ENCODE measurements at places on chromosomes 5 and 9.

- DNase-seq: no peak
These were observed 102.5 kb upstream of the SH3GL2 start for GRCh38 chr9:17476401-17476800.

GRCh38 chr9:107554636-107555035, 65.1 kb upstream of the KLF4 start:
- no peak for DNase-seq

GRCh38 chr5:110916381-110917049, 155.0 kb upstream of the TSLP start:
- no peak for DNase-seq

DNA sequence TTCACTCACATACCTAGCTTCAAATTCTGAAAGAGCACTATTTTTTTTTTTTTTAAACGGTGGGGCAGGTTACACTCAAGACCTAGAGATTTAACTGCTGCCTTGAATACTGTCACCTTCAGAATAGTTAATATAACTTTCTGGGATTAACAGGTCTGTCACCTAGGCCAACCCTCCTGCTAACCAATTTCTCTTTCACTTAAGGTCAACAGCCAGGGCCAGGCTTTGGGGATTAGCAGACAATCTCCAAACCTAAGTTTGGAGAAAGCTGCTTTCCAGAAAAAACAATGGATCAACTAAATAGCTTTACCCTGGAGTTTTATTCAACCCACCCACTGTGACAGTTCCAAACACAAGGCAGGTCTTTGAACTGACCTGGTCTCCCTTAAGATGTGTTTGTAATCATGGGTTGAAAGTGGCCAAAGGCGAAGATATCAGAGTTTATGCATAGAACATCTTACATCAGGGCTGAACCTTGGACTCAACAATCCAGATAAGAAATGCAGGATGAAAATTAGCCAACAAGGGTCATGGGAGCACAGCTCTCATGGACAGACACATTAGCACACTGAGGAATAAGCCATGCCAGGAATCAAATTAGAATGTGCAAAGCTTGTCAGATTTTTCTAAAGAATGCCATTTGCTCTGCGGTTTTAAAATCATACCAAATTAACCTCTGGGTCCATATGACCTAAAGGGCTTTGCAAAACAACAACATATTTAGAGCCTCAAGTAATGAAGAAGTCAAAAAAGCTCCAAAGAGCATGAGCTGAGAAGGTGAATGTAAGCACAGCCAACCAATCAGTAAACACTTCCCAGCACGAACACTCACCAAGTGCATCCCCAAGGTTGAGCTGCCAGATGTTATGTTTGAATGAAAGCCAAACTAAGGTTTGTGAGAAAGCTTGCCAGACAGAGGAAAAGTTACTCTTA, 538.5 kb upstream of the DMAC1 start:
- DNase-seq: no peak

DNA sequence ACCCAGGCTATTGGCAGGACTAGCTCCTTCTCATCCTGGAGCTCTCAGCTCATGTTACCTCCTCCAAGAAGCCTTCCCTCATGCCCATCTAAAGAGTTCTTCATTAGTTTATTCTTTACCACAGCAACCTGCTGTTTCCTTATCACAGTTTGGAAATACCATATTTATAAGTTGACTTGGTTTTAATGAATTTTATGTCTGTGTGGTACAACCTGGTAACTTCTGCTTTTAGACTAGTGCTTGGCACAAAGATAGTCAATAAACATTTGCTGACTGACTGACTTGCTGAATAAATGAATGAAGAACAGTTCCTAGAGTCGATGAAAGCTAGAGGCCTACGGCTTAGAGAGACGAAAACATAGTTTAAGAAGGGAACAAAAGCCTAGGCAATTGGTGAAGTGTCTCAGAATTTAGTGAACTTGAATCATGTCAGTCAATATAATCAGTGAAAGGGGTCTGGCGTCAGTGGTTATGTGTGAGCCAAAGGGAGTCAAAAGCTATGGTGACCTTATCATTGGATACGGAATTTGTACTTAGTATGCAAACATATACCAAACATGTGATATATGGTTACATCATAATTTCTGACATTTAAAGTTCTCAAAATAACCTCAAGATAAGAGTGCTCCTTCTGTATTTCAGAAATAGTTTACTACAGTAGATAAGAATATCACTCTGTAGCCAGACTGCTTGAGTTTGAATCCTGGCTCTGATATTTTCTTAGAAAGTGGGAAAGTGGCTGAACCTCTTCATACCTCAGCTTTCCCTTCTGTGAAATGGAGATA, 239.5 kb downstream of the MCTP1 start:
- DNase-seq: no peak

DNA sequence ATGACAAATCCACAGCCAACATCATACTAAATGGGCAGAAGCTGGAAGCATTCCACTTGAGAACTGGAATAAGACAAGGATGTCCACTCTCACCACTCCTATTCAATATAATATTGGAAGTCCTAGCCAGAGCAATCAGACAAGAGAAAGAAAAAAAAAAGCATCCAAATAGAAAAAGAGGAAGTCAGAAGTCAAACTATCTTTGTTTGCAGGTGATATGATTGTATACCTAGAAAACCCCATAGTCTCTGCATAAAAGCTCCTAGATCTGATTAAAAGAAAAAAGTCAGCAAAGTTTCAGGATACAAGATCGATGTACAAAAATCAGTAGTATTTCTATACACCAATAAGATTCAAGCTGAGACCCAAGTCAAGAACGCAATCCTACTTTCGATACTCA, 66.1 kb downstream of the OSMR start:
- no peak for DNase-seq

GRCh38 chr5:93022211-93022610, 558.8 kb downstream of the NR2F1-AS1 start:
- DNase-seq: no peak

DNA sequence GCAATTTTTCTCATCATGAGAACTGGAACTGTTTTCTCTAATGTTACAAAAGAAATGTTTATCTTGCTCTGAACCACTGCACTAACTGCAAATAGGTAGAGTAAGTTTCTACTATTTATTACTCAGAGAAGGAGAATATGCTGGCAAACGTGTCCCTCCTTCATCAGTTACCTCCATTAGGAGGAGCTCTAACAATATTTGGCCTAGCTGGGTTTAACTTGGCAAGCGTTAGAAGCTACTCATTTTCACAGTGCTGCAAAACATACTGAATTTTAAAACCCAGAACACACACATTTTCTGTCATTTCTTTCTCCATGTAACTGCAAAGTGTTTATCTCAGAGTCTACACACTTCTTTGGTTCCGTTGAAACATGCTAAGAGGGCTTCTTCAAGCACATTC, 101.0 kb upstream of the GABRG2 start:
- no peak for DNase-seq

GRCh38 chr9:76112151-76112550, 221.7 kb downstream of the PCSK5 start:
- DNase-seq: no peak

- DNase-seq: no peak
These were observed 78.7 kb upstream of the LARP1 start for GRCh38 chr5:154676508-154676907.

- no peak for DNase-seq
These were observed 17.3 kb upstream of the IGFBPL1 start for GRCh38 chr9:38441347-38442085.

GRCh38 chr5:107517185-107518033, 153.3 kb downstream of the EFNA5 start:
- no peak for DNase-seq

- no peak for DNase-seq
These were observed 57.7 kb upstream of the MEF2C start for GRCh38 chr5:88940713-88941112.

All from activated T-helper 1 cell treated with Interleukin-2 at 50 U/mL for 16 hours (primary cell).